IMR-90 (cell line): ENCODE measurements at places on chromosomes 1 and 21. TPM values are rescaled to one million over a fixed set of nuclear protein-coding genes. Genes with fewer than 3 reads are reported as not detected.
A peak's percentile ranks its signal among the peaks of the same experiment; 100 is the strongest.

MAP3K21 gene
- polyA plus RNA-seq, result 0.15 and 0.20 TPM in 2 replicates

- no peak for DNase-seq
Observed at GRCh38 chr1:34360574-34360973, 183.9 kb downstream of the C1orf94 start.

DNA sequence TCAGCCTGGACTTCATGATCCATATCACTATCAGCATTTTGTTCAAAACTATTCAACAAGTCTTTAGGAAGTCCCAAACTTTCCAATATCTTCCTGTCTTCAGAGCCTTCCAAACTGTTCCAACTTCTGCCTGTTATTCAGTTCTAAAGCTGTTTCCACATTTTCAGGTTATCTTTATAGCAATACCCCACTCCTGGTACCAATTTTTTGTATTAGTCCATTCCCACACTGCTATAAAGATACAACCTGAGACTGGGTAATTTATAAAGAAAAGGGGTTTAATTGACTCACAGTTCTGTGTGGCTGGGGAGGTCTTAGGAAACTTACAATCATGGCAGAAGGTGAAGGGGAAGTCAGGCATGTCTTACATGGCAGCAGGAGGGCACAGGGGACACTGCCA, 18.3 kb upstream of the DNAH14 start:
- no peak for DNase-seq

DNA sequence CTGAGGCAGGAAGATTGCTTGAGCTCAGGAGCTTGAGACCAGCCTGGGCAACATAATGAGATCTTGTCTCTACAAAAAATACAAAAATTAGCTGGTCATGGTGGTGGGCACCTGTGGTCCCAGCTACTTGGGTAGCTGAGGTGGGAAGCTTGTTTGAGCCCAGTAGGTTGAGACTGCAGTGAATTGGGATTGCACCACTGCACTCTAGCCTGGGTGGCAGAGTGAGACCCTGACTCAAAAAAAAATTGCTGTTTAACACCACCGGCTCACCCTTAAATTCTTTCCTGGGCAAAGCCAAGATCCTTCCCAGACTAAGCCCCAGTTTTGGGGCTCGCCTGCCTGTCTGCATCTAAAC, 6.6 kb upstream of the NSUN4 start:
- no peak for DNase-seq

GRCh38 chr1:156591432-156592157, at the start of gene NAXE:
Gene NAXE, plus strand, starts transcription at chr1:156591776. Its CDS starts 29 bp downstream, at chr1:156591805.
- DNase-seq, result peak; percentile 41
